ENCODE measurements at places on chromosomes 2 and 18.

GRCh38 chr2:110858135-110858725 lies 125.9 kb downstream of the ACOXL start:
- DNase-seq = no peak

DNA sequence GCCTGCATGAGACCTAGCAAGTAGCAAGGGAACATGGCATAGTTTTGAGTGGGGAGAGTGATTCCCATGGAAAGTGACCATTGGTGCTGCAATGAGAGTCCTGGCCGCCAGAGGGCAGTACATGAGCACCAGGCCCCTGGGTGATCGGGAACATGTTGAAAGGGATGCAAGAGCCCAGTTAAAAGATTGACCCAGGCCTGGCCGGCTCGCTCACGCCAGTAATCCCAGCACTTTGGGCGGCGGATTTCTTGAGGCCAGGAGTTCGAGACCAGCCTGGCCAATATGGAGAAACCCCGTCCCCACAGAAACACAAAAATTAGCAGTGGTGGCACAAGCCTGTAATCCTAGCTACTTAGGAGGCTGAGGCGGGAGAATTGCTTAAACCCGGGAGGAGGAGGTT lies 22.2 kb downstream of the FAP start:
- DNase-seq = peak; percentile 70

GRCh38 chr2:82224301-82224940 lies 1919.9 kb upstream of the LRRTM1 start:
- no peak for DNase-seq

DNA sequence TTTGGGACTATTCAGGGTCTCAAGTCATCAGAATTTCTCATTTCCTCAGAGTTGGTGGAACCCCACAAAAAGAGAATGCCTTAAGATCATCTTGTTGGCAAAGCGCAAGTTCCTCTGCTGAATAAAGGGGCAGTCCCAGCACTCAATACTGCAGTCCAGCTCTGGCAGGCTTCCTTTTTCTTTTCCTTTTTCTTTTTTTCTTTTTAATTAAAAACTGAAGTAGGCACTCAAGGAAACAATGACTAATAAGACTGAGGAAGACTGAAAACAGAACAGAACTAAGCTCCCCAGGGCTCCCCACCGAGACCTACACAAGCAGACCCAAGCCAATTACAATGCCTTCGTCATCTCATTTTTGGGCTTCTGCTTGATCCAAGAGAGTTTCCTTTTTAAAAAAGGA lies 82.0 kb downstream of the STK39 start:
- DNase-seq = no peak

GRCh38 chr2:174184915-174185314 lies 63.4 kb downstream of the OLA1 start:
- no peak for DNase-seq

- DNase-seq = no peak
These were observed 101.1 kb downstream of the HS1BP3 start for GRCh38 chr2:20549691-20550348.

- no peak for DNase-seq
These were observed 3.6 kb upstream of the MYOM1 start for GRCh38 chr18:3223356-3223755.

- DNase-seq = no peak
These were observed 151.8 kb downstream of the IRS1 start for GRCh38 chr2:226647621-226648518.

- no peak for DNase-seq
These were observed 210.3 kb downstream of the CYP26B1 start for GRCh38 chr2:71937396-71937795.

GRCh38 chr2:145961846-145962245 lies 1441.9 kb upstream of the ZEB2 start:
- DNase-seq = no peak

DNA sequence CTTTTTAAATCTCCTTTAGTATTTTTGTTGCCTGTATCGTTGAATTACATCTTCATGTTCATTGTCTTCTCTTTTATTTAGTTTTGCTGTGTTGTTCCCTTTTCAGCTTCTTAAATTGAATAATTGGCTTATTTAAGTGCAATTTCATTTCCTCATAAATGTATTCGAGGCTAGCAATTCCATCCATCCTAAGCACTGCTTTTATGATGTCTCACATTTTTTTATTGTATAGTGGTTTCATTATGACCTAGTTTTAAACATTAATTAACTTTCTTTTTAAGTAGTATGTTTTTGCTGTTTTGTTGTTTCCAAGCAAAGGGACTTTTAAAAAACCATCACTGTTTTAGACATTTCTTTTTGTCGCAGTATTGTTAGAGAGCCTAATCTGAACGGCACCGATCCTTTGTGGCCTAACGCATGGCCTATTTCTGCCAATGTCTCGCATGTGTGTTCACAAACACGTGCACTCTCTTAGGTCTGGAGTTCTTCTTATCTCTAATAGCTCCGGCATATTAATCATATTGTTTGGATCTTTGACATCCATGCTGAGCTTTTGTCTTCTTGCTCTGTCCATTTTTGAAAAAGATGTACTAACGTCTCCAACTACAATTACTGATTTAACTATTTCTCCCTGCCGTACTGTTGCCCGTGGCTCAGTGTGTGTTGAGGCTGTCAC lies 59.6 kb upstream of the ZNF516 start:
- DNase-seq = no peak

- DNase-seq = peak; percentile 99
These were observed at the start of gene ID2 for GRCh38 chr2:8681786-8682692. Gene ID2 (plus strand): TSS chr2:8682056. CDS start chr2:8682166, 110 bp downstream.

DNA sequence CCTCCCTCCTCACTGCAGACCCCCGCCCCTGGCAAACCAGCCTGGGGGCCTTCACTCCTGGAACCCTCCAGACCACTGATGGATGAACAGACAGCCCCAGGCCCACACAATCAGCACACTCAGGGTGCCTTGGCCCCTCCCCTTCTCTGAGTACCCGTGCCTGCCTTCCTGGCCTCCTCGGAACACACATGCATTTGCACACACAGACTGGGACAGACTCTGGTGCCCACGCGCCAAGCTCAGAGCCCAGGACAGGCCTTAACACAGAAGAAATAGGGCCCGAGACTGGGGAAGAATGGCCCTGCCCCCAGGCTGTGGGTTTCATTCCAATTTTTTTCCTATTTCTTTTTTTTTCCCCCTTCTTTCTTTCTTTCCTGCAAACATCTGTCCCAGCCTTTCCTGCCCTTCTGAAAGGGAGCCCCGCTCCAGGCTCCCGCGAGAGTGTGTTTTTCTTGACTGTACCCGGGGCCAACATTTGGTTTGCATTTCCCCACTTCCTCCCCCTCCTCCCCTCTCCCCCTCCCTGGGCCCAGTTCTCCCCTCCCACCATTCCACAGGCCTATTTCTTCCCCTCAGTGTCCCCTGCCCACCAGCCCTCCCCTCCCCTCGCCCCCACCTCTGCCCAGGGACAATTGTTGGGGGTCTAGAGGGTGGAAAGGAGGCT lies 618 bp upstream of the TNS1 start:
- no peak for DNase-seq

GRCh38 chr2:85787282-85787980 lies 33.6 kb downstream of the ATOH8 start:
- DNase-seq = no peak

DNA sequence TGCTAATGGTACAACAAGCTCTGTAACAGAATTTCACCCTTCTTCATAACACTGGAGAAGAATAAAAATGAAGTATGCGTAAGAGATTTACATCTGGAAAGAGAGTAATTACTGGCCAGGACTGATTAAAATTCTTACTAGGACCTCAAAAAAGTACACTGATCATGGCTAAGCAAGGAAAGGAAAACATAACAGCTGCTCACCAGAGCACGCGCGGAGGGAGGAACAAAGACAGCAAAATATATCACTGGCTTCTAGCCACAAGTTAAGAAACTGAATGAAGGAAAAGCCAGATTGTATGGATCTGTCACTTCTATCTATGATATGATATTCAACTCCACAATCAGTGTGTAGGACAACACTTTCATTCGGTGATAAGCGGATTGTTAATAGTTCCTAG lies 15.6 kb upstream of the CYTIP start:
- DNase-seq = no peak

- peak; percentile 31 for DNase-seq
These were observed 7.6 kb upstream of the SERPINB12 start for GRCh38 chr18:63534615-63535014.

DNA sequence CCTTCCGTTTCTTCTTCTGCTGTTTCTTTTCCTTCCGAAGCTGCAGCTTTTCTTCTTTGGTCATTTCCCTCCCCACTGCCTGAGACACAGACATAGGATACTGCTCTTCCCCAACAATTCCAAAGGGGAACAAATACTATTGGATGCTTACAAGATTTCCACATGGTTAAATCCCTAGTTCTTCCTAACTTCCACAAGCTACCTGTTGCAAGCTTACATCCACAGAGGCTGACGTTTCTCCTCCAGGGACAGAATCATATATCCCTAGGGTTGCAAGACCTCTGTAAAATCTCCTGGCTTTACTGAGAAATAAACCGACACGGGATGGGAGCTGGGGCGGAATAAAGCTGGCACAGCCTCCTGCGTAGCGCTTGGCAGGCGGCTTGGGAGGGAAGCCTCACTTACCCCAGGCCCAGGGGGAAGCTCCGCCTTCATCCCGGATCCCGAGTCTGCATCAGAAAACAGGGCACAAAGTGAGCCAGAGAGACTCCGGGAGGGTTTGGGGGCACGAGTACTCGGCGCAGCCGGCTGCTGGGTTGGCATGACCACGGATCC lies 590 bp downstream of the EIF2B4 start:
- DNase-seq = peak; percentile 60

DNA sequence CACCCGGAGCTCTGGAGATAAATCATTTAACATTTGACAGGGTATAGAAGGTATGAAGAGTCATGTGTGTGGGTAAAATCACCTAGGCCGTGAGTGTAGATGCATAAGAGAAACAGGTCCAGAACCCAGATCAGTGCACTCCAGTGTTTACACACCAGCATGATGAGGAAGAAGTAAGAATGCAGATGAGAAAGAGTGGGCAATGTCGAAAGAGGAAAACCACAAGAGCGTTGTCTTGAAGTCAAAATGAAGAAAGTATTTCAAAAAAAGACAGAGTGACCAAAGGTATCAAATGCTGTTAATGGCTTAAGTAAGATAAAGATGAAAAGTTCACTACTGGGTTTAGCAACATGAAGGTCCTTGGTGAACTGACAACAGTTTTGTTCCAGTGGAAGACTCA lies 32.0 kb upstream of the PLB1 start:
- DNase-seq = no peak

DNA sequence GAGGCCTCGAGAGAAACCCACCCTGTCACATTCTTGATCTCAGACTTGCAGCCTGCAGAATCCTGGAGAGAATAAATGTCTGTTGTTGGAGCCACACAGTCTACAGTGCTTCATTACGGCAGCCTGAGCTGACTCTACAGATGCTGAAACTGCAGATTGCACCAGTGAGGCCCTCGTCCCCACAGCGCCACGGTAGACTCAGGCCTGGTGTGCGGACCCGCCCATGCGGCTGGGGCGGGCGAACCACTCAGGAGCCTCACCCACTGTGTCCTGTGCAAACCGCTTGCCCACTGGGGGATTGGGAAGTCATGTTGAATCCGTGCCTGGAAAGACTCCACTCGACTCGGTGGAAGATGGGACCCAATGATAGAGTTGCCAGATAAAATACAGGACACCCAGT lies 125.2 kb upstream of the COPS8 start:
- DNase-seq = no peak

GRCh38 chr2:159129269-159129668 lies 157.2 kb downstream of the WDSUB1 start:
- no peak for DNase-seq

- no peak for DNase-seq
These were observed 237.3 kb upstream of the MYT1L start for GRCh38 chr2:2568411-2568810.

- no peak for DNase-seq
These were observed 119.7 kb upstream of the SERPINE2 start for GRCh38 chr2:224158831-224159230.

DNA sequence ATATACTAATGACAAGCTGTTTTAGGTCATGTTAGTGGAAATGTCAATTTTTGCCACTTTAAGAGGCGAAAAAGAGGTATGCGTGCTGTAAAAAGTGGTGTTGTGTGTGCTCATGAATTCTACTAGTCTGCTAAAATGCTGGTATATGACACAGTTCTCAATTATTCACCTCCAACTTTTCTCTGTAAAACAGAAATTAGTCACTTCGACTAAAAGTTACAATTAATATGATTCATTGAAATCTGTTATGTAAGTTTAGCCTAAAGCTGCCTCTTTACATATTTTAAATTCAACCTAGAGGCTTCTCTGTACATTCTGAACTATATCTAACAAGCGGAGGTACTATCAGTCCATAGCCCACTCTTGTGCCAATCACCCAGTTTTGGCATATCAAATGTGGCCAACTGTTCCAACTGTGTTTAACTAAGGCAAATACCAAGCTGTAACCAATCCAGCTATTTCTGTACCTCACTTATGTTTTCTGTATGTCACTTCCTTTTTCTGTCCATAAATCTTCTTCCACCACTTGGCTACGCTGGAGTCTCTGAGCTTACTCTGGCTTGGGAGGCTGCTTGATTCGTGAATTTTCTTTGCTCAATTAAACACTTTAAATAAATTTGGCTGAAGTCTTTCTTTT lies 20.8 kb downstream of the BAZ2B start:
- DNase-seq = peak; percentile 48

- DNase-seq = no peak
These were observed 42.8 kb upstream of the KCNG2 start for GRCh38 chr18:79754831-79755351.

- DNase-seq = no peak
These were observed 42.3 kb downstream of the WDR75 start for GRCh38 chr2:189483571-189483970.

- DNase-seq = no peak
These were observed 11.2 kb downstream of the CWC22 start for GRCh38 chr2:179995741-179996515.

DNA sequence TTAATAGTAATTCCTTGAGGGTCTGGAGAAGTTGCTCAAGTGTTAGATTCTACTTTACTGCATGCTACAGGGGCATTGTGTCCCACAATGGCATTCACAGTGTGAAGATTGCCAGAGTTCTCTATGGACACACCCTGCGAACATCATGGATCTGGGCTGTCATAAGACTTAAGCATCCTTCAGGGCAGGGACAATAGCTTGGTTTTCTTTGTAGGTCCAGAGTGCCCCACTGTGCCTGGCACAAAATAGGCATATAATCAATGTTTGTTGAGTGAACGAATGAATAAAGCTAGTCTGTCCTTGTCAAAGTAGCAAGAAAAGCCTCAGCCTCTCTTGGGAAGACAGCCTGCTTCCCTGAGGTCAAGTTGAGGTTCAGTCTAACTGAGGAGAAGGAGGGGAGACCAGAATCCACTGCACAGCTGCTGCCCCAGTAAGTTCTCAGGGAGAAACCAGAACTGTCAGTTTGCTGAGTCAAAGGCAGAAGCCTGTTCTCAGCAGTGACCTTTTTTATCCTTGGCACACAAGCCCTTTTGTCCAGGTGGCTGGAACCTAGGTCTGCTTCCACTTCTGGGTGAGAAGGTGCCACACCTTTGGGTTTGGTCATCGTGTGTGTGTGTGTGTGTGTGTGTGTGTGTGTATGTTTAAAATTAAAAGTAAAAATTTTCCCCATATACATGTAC lies 15.0 kb downstream of the INPP4A start:
- no peak for DNase-seq

All from epithelial cell of esophagus (primary cell).